ENCODE measurements at places on chromosomes 1 and 21.

DNA sequence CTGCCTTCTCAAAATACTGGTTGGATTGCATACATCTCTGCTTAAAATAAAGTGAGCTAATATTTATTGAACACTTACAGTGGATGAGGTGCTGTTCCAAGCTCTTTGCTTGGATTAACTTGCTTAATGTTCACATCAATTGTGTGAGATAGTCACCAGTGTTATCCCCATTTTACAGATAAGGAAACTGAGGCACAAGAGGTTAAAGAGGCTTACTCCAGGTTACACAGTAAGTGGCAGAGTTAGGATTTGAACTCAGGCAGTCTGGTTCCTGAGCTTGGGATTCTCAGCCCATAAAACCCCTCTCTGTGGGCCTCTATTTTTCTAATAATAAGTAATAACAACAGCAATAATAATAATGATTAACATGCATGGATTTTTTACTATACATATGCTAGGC lies 13.6 kb upstream of the FAAH start:
- no peak for DNase-seq

DNA sequence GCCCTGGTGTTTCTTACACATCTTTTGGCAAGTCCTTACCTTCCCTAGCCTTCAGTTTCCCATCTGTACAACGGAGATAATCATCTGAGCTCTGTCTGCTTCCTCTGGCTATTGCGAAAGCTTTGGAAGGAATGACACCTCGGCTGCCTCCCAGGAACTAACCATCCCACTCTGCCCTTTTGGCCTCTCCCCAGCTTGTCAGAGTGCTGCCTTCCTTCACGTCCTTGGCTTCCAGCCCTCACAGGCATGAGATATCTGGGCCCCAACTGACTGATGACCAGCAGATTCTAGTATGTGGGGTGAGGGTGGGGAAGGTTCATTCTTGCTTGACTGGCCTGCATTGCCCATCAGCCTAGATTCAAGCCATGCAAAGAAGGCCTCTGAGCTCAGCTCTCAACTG lies 253.1 kb upstream of the FGGY start:
- no peak for DNase-seq

DNA sequence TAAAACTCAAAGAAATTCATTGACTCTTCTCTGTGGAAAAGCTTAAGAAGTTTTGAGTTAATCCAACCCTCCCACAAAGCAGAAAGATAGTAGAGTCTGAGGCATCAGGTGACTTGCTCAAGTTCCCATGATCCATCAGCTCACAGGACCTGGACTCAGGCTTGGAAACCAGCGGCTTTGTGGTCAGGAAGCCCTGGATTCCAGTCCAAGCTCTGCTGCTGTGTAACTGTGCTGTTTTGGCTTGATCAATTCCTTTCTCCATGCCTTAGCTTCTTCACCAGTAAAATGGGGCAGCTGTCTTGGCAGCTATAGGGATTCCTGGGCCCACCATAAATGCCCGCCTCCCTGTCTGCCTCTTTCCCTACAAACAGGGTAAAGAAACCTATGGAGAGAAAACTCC lies 180.2 kb downstream of the HIVEP3 start:
- no peak for DNase-seq

- no peak for DNase-seq
Observed at GRCh38 chr1:203491664-203492063, 2.3 kb upstream of the OPTC start.

- DNase-seq, result no peak
Observed at GRCh38 chr1:46026531-46026930, 105.9 kb downstream of the PIK3R3 start.

DNA sequence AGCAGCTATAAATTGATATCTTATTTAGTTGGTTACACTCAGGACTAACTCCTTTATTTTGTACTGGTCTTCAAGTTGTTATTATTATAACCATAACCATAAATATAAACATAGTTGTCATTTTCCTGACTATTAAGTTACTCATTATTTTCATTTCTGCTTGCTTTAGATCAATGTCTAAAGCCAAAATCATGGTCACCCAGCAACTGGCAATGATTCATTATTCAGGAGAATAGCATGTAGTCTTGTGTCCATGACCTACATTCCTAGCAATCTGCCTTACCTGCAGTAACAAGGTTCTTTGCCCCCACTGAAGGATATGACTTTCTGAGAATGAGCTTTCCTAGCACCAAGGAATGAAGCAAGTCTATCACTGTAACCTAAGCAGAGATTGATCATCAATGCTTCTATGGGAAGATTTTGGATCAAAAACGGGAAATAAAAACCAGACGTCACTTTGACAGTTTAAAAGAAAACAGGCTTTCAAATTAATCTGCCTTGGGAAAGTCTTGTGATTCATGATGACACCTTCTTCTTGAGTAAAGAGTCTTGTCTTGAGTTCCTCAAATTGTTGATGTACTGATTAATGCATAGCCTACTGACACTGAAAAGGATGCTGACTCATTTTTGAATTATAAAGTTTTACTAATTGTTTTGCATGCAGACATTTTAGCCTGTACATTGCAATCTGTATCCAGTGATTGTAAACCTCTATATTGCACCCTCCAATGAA lies 203.3 kb upstream of the IVNS1ABP start:
- DNase-seq, result no peak

DNA sequence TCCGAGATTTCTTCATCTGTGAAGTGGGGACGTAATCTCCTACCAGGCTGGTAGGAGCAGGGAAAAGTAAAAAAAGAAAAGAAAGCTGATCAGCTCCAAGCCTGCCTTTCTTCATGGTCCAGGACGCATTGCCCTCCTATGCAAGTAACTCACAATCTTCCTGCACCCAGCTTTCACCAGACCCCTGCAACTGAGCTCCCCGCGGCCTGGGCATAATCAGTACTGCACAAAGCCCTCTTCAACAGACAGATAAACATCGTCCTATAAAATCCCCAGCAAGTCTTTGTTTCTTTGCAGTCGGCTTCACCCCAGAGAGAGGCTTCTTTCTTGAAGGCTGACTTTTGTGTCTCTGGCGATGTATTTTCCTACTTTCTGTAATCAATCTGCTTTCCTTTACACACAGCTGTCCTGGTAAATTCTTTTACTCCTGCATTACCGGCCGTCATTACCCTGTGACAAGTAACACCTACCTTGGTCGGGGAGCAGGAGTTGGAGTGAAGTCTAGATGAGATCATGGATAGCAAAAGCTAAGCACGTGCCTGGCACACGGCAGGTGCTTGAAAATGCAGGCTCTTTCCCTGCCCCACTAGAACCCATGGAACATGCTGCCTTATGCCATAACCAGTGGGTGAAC lies 8.3 kb downstream of the PADI1 start:
- no peak for DNase-seq

- no peak for DNase-seq
Observed at GRCh38 chr1:5997316-5997715, 5.1 kb upstream of the NPHP4 start.

DNA sequence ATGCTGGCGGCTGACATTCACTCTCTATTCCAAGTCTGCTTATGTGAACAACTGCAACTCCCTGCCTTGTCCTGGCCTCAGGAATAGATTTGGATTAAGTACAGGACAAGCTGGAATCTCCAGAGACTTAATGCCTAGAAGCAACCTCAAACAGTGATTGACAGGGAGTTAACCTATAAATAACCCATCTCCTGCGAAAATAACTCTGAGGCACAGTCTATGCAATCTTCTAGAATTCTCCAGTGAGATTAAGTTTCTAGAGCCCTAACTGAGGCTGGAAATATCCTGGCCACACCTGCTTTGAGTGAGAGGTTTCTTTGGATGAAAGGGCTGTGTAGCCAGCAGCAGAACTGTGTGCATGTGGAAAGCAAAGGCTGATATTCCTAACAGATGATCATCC lies 25.3 kb upstream of the ATP1A1 start:
- DNase-seq, result no peak

- DNase-seq, result no peak
Observed at GRCh38 chr21:36415375-36415774, 30.2 kb downstream of the CHAF1B start.

- DNase-seq, result no peak
Observed at GRCh38 chr1:222250376-222250775, 297.5 kb downstream of the HHIPL2 start.

DNA sequence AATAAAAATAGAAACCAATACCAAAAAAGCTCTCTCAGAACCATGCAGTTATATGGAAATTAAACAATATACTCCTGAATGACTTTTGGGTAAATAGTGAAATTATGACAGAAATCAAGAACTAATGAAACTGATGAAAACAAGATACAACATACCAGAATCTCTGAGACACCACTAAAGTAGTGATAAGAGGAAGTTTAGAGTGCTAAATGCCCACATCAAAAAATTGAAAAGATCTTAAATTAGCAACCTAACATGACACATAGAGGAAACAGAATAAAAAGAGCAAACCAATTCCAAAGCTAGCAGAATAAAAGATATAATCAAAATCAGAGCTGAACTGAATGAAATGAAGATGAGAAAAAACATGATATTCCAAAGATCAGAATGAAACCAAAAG lies 430.9 kb downstream of the LTN1 start:
- DNase-seq, result no peak

DNA sequence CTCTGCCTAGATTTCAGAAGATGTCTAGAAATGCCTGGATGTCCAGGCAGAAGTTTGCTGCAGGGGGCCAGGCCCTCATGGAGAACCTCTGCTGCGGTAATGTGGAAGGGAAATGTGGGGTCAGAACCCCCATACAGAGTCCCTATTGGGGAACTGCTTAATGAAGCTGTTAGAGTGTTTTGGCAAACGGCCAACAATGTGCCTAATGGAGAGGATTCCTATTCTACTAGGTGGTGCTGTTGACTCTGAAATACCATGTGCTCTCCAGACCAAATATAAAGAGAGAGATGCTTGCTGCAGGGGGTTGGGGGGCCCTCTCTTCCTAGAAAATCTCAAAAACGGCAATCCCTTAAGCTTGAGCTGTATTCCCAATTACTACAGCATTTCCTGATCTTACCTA lies 57.1 kb upstream of the DR1 start:
- no peak for DNase-seq

DNA sequence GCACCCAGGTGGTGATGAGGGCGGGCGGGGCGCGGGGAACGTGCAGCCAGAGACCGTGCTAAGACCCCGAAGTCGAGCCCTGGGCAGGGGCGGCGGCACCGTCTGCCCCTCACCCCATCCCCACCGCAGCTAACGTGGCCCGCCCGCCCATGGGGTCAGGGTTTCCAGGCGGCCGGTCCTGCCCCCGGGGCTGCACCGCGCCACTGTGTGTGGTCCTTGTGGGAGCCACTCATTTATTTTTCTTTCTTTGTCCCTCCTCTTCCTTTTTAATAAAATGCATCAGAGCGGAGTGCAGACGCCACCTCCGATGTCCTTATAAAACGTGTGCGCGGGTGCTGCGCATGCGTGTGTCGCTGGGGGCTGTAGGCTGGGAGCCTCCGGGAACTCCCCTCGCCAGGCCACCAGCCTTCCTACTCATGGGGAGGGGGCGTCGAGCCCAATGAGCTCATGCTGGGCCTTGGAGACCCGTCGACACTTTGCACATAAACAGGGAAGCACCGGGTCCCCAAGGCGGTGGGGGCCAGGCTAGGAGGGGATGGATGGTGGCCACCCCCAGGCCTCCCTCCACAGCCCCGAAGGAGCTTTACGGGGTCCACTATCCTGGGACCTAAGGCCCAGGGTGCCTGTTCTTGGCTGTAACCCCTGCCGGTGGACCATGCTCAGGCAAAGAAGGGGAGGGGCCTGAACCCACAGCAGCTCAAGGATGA lies 59.9 kb downstream of the WNT9A start:
- no peak for DNase-seq

DNA sequence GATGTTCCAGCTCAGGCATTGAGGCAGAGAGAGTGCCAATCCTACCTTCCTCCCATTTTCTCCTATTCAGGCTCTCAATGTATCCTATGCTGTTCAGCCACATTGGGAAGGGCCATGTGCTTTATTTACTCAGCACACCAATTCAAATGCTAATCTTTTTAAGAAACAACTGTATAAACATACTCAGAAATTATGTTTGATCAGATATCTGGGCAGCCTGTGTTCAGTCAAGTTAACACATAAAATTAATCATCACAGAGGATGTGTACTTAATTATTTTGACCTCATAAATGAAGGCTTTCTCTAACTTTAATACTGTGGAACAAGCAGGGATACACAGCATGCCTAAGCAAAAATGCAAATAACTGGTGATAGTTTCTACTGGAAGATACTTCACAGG lies 149.8 kb downstream of the NCAM2 start:
- DNase-seq, result no peak

- DNase-seq, result no peak
Observed at GRCh38 chr1:9080705-9081291, 11.4 kb upstream of the SLC2A5 start.

DNA sequence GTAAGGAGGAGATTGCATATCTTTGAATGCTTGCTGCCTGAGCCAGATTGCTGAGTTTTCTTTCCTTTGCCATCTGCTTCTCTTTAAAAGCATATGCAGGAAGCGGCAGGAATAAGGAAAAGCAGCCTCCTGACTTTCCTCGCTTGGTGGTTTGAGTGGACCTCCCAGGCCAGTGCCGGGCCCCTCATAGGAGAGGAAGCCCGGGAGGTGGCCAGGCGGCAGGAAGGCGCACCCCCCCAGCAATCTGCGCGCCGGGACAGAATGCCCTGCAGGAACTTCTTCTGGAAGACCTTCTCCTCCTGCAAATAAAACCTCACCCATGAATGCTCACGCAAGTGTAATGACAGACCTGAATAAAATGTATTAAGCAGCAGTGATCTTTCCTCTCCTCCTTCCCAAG lies 1.5 kb downstream of the CORT start:
- DNase-seq, result no peak

DNA sequence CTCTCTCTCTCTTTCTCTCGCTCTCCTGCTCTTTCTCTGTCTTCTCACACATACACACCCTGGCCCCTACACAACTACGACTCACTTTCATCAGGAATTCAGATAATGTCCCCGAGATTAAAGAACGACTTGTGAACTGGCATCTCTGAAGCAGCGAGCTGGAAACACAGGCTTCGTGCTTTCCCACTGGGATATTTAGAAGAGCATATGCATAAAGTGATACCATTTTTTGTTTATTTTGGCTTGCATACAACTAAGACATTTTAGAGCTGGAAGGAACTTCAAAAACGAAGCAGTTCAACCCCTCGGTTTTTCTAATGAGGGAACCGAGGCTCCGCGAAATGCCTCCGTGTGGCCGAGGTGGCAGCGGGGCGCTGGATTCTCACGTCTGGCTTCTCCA lies 88.6 kb downstream of the ZBTB18 start:
- DNase-seq, result no peak

DNA sequence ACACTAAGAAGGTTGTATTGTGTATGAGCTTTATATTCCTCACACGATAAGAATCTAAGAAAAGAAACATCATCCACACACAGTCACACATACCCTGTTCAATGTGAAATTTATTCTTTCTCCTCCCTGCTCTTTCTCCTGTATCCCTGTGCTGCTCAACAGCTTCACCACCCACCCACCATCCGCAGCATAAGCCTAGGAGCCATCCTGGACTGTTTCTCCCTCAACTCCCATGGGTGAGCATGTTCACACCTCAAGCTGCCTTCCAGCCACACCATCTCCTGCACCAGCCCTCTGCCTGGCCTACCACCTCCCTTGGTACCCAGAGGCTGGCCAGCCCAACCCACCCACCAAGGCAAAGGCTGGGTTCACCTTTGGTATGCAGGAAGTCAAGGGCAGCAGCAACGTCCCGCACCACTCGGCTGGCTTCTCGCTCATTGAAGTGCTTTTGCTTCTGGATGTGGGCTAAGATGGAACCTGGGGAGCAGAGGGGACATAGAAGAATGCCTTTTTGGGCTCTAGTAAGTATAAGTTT lies 20.3 kb upstream of the KNCN start:
- no peak for DNase-seq

- no peak for DNase-seq
Observed at GRCh38 chr1:98870959-98871903, 133.4 kb downstream of the PLPPR5 start.

- no peak for DNase-seq
Observed at GRCh38 chr1:6730473-6730872, 28.9 kb upstream of the DNAJC11 start.

Data from C1 segment of cervical spinal cord (tissue), 14 donors.